ENCODE measurements at places on chromosomes 7 and 10.

DNA sequence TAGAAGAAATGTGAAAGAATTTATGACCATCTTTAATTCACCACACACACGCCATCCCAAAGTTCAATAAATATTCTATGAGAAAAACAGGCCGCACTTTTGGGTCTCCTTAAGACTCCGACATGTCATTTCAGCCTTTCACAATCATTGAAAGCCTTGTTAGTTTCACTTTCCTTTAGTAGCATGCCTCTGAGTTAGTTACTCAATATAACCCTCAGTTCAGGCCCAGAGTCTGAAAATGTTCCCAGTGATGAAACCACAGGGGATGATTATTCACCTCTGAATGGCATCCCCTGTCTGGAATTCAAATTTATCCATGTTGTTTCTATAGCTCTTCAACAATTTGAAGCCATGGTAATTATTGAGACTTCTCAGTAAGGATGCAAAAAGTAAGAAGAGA, 278.1 kb upstream of the NRP1 start:
- no peak for DNase-seq

- no peak for DNase-seq
These were observed 157.3 kb downstream of the LRRC4 start for GRCh38 chr7:127873715-127874636.

DNA sequence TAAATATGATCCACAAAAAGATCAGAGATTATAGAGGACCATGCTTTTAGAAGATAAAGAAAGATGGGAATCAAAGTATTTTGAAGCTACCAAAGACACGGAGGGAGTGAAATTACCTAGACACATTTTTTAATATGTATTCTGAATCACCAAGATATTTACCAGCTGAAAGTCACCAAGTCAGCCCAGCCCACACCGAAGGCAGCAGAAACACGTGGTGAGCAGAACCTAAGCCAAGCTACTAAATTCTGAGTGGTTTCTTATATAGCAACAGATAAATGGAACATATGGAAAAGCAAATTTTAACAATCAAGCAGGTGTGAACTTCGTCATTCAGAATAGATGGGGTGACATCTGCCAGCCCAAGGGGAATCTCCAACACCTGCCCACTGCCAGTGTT, 134.7 kb upstream of the AKR1E2 start:
- no peak for DNase-seq

- no peak for DNase-seq
These were observed 12.9 kb downstream of the BAG3 start for GRCh38 chr10:119663866-119664698.

DNA sequence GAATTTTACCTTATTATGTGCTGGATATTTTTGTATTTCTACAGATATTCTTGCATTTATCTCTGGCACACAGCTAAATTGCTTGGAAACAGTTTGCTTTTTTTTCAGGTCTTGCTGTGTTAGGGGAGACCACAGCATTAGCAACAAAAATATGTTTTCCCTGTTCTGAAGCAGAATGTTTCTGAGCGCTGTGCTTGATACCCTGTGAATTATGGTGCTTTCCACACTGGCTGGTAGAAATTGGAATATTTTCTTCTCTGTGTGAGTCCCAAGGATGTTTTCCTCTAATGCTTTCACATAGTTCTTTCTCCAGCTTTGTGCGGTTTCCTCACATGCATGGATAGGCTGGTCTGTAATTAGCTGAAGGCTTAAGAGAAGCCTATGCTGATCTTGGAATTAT, 651.6 kb upstream of the IGFBP3 start:
- no peak for DNase-seq

DNA sequence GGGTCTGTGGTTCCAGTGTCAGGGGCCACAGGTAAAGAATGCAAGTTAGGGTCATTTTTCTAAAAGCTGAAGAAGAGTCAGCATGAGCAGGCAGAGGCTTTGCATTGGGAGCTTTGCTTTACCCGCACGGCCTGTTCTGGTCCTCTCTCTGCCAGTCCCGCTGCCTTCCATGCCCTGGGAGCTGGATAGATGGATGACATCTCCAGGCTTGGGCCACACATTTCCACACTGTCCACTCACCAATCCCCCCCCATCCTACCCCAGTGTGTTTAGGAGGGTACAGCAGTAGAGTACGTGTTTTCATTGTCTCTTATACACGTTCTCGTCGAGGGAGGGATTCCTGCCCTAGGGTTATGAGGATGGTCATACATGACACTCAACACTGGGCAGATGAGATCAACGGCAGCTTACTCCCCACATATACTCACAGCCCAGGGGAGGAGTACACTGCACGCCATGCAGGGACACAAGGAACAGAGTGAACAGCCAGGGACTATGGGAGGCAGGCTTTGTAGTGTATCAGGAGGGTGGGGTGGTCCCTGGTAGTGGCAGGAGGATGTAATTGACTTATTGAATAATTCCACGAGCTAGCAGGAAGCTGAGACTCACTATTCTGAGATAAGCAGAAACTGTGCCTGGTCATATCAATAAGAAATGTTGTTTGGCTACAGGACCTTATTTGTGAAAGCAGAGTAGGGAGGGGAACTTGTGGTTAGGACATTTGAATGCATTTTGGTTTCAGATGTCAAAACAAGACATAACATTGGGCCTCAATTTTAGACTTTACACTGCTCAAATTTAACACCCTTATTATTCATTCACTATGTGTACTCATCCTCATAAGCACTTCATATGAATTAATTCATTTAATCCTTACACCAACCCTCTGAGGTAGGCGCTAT, 36.6 kb downstream of the PLPP4 start:
- no peak for DNase-seq

GRCh38 chr10:627032-627992, 62.2 kb downstream of the DIP2C start:
- no peak for DNase-seq

- no peak for DNase-seq
These were observed 112.8 kb downstream of the DOCK4 start for GRCh38 chr7:112093409-112093808.

GRCh38 chr7:44912775-44913347, 27.5 kb upstream of the PURB start:
- DNase-seq, result no peak

DNA sequence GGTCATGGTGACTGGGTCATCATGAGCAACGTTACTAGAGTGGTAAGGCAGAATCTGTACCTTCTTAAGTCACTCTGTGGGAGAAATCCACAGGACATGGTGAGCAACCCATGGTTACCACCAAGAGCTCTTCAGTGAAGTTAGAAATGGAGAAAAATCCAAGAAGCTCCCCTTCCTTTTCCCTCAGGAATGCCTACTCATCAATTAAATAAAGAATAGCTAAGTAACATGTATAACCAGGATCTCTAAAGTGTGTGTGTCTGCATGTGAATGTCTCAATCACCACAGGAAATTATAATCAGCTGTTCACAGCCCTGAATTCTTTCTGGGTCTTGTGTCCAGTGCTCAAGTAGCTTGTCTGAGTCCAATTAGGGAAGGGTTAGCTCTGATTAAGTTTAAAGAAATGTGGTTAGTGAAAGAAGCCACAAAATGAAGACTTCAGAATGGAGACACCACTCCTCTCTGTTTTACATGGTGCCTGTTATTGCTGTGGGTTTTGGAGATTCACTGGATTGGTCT, 73.2 kb downstream of the SEM1 start:
- DNase-seq, result no peak

GRCh38 chr10:88437411-88437810, 145.7 kb downstream of the RNLS start:
- no peak for DNase-seq

DNA sequence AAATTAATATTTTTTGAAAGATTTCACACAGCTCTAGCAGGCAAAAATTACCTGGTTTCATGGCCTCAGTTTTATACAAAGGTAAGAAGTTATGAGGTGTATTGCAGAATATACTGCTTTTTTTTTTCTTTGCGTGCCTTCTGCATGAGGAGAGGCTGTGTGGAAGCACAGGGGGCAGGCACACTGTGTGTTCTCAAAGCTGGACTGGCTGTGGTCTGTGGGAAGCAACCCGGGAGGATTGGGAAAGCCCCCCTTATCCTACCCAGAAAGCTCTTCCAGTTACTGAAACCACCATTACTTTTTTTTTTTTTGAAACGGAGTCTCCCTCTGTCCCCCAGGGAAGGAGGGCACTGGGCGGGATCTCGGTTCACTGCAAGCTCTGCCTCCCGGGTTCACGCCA, 25.0 kb downstream of the ADARB2 start:
- no peak for DNase-seq

GRCh38 chr7:411677-412312, 107.9 kb downstream of the PDGFA start:
- DNase-seq, result no peak

- no peak for DNase-seq
These were observed 148.6 kb downstream of the NRCAM start for GRCh38 chr7:108307595-108307994.

DNA sequence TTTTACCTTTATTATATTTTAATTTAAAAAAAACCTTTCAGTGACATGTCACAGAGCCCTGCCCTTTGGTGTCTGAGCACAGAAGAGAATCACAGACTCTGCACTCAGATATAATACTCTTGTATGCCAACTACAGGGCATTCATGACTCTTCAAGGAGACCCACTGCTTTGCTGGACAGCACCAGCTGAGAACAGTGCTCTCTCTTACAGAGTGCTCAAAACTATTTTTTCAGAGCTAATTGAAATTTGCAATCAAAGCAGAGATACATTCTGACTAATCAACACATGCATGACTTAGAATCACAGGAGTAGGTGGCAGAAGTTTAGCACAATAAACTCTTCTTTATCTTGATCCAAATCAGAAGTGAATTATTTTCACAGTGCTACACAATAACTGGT, 99.1 kb downstream of the OSBPL3 start:
- DNase-seq, result no peak

DNA sequence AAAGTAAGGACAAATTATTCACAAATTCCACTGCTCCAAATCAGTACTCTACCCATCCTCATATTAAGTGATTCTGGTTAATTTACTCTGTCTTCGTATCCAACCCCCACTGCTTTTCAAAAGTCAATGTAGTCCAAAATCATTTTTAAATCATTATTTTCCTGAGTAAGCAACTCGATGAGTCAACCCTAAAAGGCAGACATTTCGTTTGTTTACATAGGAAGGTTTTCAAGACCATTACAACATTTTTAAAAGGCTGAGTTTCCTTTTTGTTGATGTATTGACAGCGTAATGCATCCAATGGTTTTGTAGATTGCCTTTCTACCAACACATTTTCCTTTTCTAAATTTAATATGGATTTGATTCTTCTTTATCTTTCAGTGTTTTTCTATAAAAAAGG, 523.0 kb upstream of the ANKRD30A start:
- DNase-seq, result no peak

- no peak for DNase-seq
These were observed 145.4 kb upstream of the ASAH2 start for GRCh38 chr10:50396491-50397311.

GRCh38 chr10:121598263-121599249, at the start of gene FGFR2:
Gene FGFR2, minus strand, starts transcription at chr10:121598444. Its CDS starts 4,627 bp downstream, at chr10:121593817.
- DNase-seq, result peak; percentile 11

- DNase-seq, result no peak
These were observed 20.5 kb upstream of the FAM13C start for GRCh38 chr10:59382831-59383295.

GRCh38 chr7:158818325-158819213, 10.7 kb downstream of the ESYT2 start:
- DNase-seq, result peak; percentile 34

- DNase-seq, result peak; percentile 47
These were observed 31.1 kb upstream of the IMMP2L start for GRCh38 chr7:111593343-111593742.

GRCh38 chr10:51867956-51868355, 168.6 kb upstream of the CSTF2T start:
- no peak for DNase-seq

DNA sequence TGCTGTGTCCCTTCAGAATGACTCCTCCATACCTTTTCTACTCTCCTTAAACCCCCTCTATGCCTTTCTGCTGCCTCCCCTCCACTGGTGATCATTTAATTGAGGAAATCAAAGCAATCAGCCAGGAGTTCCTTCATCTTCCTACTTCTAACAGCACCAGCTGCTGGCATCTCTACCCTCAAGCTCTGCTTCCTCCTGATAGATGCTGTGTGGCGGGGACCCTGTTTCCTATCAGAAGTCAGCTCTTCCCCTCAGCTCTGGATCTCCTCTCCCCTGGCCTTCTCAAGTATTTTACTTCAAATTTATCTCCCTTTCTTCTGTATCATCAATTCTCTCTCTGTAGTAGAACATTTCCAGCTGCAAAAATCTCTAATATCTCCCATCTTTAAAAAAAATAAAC, 183.7 kb downstream of the ELMO1 start:
- no peak for DNase-seq

- no peak for DNase-seq
These were observed 393.0 kb downstream of the MAGI2 start for GRCh38 chr7:79060498-79060897.

DNA sequence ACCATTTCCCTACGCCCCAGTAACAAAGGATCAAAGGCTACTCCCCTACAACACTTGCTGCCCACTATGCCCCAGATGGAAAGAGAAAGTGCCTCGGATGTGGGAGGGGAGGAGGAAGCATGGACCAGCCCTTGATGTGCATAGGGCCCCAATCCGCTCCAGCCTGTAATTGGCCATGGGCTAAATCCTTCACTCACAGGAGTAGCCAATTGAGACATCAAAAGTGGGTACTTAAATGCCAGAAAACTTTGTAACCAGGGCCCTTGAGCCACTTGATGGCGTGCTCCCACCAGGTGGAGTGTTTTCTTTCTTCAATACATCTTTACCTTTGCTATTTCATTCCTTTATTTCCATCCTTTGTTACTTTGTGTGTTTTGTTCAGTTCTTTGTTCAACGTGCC, 500.5 kb upstream of the LRRN3 start:
- DNase-seq, result no peak

GRCh38 chr7:118006979-118007378, 133.7 kb upstream of the CTTNBP2 start:
- no peak for DNase-seq

- DNase-seq, result no peak
These were observed 18.8 kb downstream of the AKR1B1 start for GRCh38 chr7:134440067-134440466.

DNA sequence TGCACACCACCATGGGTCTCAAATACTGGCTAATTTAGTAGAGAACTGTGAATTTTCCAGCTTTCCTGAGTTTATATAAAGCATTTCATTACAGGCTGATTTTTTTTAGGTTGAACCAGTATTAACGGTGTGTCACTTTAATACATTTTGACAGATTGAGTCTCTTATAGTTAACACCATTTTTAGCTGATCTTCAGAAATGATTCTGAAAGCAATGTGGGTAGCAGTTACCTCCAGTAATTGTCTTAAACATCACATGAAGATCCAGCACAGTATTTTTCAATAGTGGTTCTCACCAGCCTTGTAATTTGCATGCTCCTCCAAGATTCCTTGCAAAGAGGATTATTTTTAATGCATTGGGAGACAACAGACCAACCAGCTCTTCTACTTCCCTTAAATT, 693.6 kb downstream of the PHTF2 start:
- DNase-seq, result no peak

- no peak for DNase-seq
These were observed 390.7 kb downstream of the DPP6 start for GRCh38 chr7:154442939-154443338.

GRCh38 chr10:129637010-129637409, 170.0 kb downstream of the MGMT start:
- no peak for DNase-seq

GRCh38 chr10:28411648-28412047, 108.8 kb upstream of the MPP7 start:
- DNase-seq, result no peak
